ENCODE measurements at places on chromosomes 5 and 9. TPM values are rescaled to one million over a fixed set of nuclear protein-coding genes. Genes with fewer than 3 reads are reported as not detected.

The FAM151B gene
- total RNA-seq = 1.8 TPM

- no peak for DNase-seq
Measured at GRCh38 chr9:106947106-106947900, 84.3 kb downstream of the ZNF462 start.

- DNase-seq = no peak
Measured at GRCh38 chr5:106028314-106028713, 1642.4 kb downstream of the EFNA5 start.

GRCh38 chr5:83084336-83084735 lies 7.0 kb downstream of the XRCC4 start:
- DNase-seq = no peak

The MYO10 gene
- total RNA-seq = 30.6 TPM

The PCDHB9 gene
- 4.6 TPM for total RNA-seq

All from tibial nerve (tissue), 4 donors.